ENCODE measurements at places on chromosomes 5 and 9.

DNA sequence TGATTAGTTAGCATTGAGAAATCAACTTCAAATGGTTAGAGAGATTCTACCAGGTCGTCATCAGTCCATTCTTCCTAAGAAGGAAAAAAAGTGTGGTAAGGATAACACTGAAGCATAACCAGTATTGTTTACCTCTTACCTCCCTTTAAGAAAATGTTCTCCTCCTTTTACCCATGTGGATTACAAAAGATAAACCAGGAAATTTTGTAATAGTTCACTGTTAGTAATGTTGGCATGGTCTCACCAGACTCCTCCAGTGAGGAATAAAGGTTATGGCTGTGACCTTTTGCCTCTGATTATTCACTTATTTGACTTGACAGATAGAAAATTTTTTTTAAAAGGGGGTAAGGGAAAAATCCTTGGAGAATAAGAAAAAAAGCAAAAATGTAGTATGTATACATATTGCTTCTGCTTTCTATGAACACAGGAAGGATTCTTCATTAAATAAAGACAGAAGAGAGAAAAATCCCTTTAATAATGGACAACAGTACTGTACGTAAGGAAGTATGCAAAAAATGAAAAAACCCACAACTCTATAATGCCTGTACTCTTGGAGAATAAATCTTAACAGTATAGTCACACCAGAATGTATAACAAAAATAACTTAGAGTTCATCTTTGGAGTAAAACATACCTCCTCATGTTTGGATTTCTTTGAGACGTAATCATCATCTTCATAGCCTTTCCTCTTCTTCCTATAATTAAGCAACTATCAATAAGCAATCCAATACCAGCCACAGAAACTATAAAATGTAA is 18.1 kb downstream of the CCNH start:
- DNase-seq: no peak

GRCh38 chr5:68282001-68282400 is 66.4 kb downstream of the PIK3R1 start:
- DNase-seq: no peak

DNA sequence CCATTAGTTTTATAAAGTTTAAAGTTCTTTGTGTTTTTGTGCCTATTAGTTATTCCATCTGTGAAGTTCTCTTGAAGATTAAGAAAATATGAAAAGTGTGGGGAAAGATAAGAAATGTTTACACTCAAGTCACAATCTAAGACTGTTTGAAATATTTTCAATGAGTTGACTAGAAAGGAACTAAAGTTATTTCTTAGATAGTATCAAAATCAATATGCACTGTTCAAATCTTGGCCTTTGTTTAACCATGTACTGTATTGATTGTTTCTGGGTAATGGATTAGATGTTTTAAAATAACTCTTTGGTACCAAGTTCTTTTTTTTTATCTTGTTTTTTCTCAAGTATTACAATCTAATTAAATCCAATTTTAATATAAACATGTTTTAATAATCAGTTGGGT is 46.0 kb downstream of the SMC5 start:
- no peak for DNase-seq

DNA sequence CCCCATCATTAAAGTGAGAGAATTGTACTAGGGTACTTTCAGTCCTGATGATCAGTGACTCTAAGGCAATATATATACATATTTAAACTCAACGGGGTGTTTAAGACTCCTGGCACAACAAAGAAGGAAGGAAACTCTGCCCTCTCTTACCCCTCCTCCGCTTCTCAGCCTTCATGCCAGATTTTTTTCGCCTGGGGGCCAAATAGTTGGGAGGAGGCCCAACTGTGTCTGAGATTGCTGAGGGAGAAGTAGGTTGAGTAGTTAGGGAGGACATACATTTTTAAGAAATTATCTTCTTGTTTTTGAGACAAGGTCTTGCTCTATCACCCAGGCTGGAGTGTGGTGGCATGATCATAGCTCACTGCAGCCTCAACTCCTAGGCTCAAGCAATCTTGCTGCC is 127.7 kb upstream of the SHB start:
- DNase-seq: no peak

GRCh38 chr5:6377582-6377904 is 804 bp downstream of the MED10 start:
- DNase-seq: no peak

DNA sequence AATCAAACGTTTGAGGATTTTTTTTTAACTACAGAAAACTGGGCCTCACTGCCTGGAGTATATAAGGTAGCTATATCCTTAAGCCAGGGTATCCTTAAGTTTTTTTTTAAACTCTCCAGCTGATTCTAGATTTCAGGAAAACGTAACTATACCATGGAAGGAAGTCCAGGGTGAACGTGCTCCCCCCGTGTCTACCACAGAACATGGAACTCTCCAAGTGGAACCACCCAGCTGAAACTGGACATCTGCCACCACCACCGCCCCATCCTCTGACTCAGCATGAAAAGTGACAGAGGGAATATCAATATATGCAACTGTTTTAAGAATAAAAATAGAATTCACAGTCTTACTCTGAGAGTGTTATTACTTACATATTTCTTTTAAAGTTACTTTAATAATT is 61.3 kb downstream of the DROSHA start:
- DNase-seq: no peak

DNA sequence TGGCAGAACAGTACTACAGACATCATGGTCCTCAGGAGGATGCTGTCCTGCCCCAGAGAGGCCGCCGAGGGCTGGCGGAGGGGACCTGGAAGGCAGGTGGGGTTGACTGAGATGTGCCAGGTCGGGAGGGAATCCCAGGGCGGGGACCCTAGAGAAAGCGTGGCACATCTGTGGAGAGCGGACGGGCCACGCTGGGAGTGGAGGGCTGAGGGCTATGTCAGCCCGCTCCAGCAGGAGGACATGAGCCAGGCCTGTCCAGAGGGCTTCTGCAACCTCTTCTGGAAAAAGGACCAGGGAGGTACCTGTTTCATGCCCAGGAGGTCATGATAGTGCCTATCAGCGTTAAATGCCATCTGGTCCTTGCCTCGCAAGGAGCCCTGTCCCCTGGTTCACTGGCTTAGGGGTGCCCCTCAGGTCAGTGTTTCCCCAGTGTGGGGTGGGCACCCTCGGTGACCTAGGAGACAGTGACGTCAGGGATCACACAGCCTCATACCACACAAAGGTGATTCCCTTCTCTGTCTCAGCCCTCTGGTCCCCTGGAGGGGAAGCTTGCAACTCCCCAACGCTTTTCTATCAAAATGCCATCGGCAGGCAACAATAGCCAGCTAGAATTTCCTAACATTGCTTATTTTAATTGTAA is 103.6 kb upstream of the IER5L start:
- no peak for DNase-seq

DNA sequence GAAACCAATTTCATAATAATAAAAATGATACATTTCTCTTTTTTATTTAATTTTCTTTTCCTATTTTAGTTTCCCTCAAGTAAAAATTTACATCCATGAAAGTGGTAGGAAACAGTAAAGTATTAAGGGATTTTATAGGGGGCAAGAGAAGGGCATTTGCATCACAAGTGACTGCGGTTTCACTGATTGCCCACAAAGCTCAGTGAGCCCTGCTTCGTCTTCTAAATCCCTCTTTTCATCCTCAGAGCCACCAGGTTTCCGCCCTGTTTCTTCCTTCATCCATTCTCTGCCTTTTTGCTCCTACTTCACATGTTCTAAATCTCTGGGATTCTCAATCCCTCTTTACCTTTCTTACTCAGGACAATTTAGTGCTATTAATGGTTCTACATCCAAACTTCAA is 491.4 kb downstream of the LRRC70 start:
- DNase-seq: no peak

DNA sequence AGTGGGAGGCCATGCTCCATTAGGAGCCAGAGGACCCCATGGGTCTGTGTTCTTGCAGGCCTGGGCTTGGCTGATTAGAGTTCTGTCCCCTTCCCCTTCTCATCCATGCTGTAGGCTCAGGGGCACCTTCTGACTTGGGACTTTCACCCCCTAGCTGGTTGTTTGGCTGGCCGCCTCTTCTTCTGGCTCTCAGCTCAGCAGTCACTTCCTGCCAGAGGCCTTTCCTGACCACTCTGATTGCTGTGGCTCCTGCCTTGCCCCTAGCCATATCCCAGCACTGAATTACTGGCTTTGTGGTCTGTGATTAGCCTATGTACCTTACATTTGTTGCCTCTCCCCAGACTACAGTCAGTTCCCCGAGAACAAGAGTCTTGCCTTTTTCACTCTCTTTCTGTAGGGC is 14.6 kb downstream of the ENTREP1 start:
- DNase-seq: no peak

Measured in C1 segment of cervical spinal cord (tissue), 14 donors.